ENCODE measurements at places on chromosomes 2 and 18.

- DNase-seq, result no peak
Measured at GRCh38 chr2:20378891-20379519, 28.4 kb upstream of the PUM2 start.

GRCh38 chr18:40210696-40211095, 1744.3 kb upstream of the PIK3C3 start:
- DNase-seq, result no peak

DNA sequence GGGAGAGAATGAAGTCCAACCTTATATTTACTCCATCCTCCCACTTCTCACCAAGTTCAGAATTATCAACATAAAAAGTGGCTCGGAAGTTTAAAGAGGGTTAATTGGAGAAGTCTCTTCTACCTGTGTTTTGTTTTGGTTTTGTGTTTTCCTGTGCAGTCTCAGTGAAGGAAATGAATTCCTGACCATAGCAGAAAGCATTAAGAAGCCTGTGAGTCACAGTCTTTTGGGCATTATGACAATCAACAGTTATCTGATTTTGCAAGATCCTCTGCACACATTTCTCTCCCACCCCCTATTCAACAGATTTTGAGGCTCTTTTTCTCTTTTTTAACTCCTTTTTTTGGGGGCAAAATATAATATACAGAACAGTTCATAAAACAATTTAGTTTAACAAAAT, 8.6 kb upstream of the RPL37A start:
- DNase-seq, result no peak

DNA sequence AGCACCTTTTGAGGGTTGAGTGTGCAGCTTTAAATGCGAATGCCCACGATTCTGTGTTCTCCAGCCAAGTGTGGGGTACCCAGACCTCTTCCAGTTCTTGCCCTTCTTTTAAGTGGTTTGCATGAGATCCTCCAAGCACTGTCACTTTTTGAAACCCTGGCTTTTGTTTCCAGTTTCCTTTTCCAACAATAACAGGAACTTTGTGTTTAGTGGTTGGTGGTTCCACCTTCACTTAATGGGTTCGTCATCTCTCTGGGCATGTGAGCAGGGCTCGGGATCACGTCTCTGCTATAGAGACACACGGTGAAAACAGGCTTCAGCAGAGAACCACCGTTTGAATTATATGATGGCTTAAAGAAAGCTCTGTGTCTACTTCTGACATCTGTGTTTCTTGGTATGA, 197.6 kb downstream of the LDLRAD4 start:
- DNase-seq, result no peak

DNA sequence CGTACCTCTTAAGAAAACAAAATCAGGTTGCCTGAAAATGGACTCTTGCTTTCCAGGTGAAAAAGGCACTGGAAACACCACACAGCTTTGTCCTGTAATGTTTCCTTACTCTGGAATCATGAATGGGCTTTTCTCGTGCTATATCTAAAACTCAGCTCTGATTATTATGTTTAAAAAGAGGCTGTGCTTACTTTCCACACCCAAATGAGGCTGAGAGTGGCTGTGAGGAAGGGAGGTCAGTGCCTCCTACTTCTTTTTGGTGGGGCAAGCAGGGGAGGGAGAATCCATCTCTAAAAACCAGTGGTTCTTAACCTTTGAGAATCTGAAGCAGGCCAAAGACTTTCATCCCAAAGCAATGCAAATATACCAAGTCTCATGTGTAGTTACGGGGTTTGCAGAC, 148.6 kb downstream of the FAM210A start:
- no peak for DNase-seq

GRCh38 chr2:197851451-197851850, 47.1 kb downstream of the PLCL1 start:
- no peak for DNase-seq

GRCh38 chr2:29433128-29433527, 317.9 kb downstream of the CLIP4 start:
- DNase-seq, result no peak

DNA sequence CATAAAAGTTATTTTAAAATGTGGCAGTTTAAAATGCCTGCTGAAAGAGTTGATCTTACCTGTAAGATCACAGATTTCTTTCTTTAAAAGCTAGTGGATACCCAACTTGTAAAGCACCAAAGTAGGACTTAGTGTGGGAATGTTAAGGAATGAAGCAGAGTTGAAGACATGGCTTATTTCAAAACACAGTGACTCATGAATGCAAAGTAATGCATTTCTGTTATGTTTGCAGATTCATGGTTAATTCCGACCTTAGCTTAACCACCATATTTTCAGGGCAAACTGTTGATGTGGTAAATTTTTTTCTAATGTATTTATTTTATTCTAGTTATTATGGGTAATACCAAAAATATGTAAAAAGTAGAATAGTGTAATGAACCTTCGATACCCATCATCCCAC, 206.8 kb upstream of the FOSL2 start:
- no peak for DNase-seq

DNA sequence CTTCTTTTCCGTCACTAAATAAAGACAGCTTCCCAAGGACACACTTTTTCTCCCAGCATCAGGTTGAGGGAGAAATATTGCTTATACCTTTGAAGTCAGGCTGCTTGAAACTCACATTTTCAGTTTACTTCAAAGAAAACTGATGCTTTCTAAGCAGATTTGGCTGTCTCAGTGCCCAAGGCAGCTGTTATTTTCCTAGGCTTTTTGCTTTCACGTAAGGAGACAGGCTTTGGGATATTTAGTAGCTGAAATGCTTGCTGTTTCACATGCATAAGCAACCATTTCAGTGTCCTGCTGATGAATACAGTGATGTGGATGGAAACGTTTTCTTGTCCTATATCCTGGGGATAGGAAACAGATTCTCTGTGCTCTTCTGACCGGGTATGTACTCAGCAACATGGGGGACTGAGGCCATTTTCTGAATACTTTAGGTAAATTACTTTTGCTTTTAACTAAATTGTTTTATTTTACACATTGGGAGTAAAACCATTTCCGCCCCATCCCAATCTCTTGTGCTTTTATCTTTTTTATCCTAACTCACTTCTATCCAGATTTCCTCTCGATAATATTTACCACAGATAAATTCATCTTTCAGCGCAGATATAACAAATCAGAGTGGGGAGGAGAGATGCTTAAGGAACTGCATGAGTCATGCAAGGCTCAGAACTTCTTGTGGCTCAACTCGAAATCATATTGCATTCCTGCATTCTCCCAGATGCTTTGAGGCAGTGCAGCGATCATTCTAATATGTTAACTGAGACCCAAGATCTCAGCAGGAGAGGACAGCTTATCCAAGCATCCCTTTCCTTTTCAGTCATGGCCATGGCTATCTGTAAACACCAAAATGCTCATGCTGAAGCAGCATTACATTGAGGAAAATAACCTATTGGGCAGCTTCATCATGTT, 22.2 kb downstream of the GALR1 start:
- no peak for DNase-seq

DNA sequence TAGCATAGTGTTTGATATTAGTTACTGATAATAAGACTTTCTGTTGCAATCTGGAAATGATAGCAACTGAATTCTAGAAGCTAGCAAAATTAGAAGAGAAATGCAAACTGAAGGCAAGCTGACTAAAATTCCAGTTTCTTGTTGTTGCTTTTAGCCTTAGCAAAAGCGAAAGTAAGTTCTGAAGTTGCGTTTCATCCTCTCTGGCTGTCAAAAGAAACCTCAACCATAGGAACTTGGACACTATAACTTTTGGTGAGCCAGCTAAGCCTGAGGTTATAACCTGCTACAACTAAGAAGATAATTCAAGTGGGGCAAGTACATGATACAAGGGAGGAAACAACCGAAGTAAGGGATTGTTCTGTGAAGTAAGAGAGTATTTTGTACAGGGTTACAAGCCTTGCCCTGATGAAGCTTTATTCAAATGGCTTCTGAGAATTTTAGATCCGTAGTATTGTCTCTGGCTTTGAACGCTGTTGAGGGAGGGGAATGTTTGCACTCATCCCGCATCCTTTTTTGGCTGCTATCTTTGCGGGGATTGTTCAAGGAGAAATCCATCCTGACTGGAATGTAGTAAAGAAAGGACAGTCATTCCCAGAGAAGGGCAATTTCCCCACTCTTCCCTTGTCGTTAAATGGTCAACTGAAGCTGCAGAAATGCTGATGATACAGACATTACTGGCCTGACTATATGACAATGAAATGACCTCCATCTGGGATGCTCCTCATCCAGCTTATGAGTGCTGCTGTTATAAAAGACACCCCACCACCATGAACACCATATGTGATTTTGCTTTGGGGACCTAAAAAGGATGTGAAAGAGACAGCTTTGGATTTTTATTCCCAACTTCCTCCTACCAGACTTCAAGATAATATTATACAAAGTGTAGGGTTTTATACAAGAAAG, 7.0 kb upstream of the TMX3 start:
- DNase-seq, result no peak

GRCh38 chr2:106057206-106057605, 136.9 kb downstream of the UXS1 start:
- DNase-seq, result no peak

GRCh38 chr2:240932001-240932723, 26.0 kb downstream of the CROCC2 start:
- no peak for DNase-seq

- DNase-seq, result no peak
Measured at GRCh38 chr2:1854729-1855547, 110.6 kb upstream of the PXDN start.

GRCh38 chr18:41410006-41410405, 545.0 kb upstream of the PIK3C3 start:
- no peak for DNase-seq

DNA sequence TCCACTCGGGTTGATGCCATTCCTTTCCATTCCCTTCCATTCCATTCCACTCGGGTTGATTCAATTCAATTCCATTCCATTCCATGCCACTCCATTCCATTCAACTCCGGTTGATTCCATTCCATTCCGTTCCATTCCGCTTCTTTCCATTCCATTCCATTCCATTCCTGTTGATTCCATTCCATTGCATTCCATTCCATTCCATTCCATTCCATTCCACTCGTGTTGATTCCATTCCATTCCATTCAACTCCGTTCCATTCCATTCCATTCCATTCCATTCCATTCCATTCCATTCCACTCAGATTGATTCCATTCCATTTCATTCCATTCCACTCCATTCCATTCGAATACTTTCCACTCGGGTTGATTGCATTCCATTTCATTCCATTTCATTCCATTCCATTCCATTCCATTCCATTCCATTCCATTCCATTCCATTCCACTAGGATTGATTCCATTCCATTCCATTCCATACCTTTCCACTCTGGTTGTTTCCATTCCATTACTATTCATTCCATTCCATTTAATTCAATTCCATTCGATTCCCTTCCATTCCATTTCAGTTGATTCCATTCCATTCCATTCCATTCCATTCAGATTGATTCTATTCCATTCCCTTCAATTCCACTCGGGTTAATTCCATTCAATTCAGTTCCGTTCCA, 1141.8 kb downstream of the RPIA start:
- DNase-seq, result no peak

DNA sequence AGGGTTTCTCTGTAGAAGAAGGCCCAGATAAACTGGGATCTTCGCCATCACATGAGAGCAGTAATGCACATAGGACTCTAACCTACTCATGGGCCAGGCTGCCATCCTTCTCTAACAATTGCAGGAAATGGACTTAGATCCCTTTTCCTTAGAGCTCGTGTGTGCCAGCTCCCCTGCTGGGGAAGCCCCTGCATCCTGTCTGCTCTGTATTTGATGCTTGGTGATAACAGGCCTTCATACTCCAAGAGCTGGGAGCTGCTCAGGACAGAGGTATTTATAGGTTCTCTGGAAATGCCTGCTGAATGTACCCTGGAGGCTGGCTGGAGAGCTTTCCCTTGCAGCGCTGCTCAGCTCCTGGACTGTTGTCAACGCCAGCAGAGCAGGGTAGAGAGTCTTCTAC, 249.6 kb downstream of the MTX2 start:
- DNase-seq, result no peak

- DNase-seq, result no peak
Measured at GRCh38 chr2:16654833-16655444, 10.7 kb downstream of the CYRIA start.

All from NK-92 treated with Interleukin-12 subunit alpha and Interleukin-12 subunit beta, amount 100 ng/mL, for 24 hours (cell line).